ENCODE measurements at places on chromosomes 7 and 10.

- no peak for DNase-seq
These were observed 103.4 kb downstream of the GRID1 start for GRCh38 chr10:86263209-86263608.

DNA sequence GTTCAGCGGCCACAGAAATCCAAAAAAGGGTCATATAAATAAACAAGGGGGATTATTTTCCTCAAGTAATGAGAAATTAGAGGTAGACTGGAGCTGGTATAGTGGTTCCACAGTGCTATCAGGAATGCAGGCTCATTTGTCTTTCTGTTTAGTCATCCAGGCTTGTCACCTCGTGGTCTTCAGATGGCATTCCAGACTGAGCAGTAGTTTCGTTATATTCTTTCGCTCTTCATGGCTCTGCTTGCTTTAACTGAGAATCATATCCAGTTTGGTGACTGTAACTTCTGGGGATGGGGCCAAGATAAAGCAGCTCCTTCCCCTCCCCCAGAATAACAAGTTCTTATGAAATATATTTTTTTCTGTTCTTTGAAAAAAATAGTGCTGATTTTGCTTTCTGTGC lies 9.5 kb downstream of the ANKIB1 start:
- no peak for DNase-seq

DNA sequence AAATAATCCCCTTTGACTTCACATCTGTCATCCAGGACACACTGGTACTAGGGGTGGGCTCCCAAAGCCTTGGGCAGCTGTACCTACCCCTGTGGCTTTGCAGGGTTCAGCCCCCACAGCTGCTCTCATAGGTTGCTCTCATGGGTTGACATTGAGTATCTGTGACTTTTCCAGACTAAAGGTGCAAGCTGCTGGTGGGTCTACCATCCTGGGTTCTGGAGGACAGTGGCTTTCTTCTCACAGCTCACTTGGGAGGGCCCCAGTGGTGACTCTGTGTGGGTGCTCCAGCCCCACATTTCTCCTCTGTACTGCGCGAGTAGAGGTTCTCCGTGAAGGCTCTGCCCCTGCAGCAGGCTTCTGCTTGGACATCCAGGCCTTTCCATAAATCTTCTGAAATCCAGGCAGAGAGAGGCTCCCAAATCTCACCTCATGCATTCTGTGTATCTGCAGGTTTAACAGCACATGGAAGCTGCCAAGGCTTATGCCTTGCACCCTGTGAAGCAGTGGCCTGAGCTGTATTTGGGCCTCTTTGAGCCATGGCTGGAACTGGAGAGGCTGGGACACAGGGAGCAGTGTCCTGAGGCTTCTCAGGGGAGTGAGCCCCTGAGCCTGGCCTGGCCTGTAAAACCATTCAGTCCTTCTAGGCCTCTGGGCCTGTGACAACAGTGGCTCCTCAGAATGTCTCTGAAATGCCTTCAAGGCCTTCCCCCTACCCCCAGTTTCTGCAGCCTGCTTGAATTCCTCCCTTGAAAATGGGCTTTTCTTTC lies 52.2 kb downstream of the TRIM24 start:
- DNase-seq = no peak

- no peak for DNase-seq
These were observed 23.7 kb downstream of the NKX6-2 start for GRCh38 chr10:132762267-132762666.

DNA sequence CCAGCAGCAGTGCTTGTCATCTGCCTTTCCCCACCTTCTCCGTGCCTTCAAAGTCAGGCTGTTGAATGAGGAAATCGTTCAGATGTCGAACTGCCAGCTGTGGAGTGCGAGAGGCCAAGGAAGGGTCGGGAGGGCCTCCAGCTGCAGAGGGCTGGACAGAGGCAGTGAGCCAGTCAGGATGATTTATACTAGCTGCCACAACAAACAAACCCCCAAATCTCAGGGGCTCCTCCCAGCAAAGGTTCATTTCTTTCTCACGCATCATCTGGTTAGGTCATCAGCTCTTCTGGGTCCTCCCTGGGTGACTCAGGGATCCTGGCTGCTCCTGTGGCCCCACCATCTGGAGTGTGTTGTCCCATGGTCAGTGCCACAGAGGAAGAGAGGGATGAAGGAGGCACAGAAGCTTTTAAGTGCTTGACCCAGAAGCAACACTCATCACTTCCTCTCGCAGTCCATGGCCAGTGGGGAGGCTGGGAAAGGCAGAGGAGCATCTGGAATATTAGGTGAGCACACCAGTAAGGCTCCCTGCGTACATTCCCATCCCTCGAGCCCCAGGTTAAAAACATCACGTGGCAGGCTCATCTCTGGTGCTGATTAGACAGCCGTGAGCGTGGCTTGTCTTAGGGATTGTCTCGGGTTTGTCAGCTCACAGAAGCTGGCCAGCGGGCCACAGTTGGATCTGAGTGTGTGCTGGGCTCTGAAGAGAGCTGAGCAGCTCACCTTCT lies 140.7 kb downstream of the RGS10 start:
- DNase-seq = peak; percentile 83

GRCh38 chr7:55517191-55517633 lies 55.1 kb downstream of the VOPP1 start:
- DNase-seq = no peak

GRCh38 chr7:123522066-123522465 lies 12.3 kb downstream of the IQUB start:
- no peak for DNase-seq

GRCh38 chr10:27439101-27439500 lies 65.0 kb upstream of the RAB18 start:
- no peak for DNase-seq

DNA sequence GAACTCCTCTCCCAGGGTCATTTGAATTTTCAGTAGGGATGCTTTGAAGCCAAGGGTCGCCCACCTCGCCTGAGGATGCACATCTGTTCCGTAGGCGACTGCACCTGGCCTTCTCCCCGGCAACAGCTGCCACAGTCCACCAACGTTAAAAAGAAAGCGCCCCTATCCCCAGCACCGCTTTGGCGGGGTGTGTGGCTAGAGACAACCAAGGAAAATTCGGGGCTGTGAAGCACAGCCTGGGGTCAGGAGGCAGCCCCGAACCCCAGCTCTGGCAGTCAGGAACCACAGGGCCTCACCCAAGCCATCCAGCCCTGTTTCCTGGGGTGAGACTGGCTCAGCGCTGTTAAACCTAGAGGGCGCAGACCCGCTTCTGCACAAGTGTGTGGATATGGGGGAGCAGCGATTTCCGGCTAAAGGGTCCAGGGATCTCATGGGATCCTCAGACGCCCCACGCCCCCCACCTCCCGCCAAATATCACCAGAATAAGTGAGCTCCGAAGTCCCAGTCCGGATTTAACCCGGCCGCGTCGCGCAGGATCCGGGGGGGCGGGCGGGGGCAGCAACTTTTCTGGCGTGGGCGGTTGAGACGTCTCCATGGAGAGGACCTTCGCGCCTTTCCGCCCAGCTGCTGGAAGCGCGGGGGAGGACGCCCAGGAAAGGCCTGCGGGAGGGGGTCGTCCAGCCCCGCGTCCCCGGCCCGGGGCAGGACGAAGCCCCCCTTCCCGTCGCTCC lies 822 bp downstream of the ZC3HAV1L start:
- peak; percentile 70 for DNase-seq

- no peak for DNase-seq
These were observed 5.0 kb downstream of the NRF1 start for GRCh38 chr7:129616530-129616929.

DNA sequence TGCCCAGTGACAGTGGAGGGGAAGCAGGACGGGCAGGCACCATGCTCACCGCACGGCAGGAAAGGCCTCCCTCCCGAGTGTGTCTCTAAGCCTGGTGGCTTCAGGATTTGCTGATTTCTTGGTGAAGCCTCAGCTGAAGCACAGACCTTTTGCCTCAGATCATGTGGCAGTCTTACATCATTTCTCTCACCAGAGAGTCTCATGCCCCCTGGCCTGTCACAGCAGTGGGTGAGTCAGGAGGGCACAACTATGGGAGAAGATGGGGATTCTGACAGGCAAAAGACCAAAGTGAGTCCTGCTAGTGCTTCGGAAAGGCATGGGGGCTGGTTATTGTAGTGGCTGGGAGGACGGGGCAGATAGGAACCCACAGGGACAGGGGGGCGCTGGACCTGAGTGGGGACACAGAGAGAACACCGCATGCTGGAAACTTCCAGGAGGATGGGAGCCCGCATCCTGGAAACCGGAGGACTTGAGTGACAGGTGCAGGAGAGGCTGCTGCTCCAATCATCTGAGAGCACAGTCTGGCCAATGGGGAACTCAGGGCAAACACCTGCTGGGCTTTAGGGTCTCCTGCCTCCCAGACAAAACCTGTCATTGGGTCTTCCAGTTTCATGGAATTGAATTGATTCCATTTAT lies 166.8 kb downstream of the ADARB2 start:
- no peak for DNase-seq

GRCh38 chr10:116049158-116049973 lies 223.6 kb downstream of the GFRA1 start:
- no peak for DNase-seq

- no peak for DNase-seq
These were observed 76.5 kb downstream of the XPNPEP1 start for GRCh38 chr10:109846832-109847231.

DNA sequence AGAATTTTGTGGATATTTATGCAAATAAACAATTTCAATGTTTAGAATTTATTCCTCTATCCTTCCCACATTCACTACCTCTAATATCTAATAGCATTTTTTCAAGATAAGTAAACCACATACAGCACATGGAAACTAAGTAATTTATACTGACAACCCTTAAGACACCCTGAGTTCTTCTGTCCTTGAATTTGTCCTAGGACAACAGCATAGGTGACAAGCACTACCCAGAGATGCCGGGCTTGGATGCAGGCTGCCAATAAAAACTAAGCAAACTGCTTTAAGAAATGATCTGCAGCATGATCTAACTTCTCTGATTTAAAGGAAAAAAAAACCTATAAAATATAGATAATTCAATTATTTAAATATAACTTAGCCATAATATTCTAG lies 22.7 kb downstream of the NT5C3A start:
- no peak for DNase-seq

- DNase-seq = no peak
These were observed 89.6 kb downstream of the COBL start for GRCh38 chr7:51226916-51227535.

GRCh38 chr10:6279540-6280267 lies 77.0 kb downstream of the PFKFB3 start:
- DNase-seq = peak; percentile 54

GRCh38 chr10:31961277-31962074 lies 32.8 kb upstream of the ARHGAP12 start:
- DNase-seq = no peak

DNA sequence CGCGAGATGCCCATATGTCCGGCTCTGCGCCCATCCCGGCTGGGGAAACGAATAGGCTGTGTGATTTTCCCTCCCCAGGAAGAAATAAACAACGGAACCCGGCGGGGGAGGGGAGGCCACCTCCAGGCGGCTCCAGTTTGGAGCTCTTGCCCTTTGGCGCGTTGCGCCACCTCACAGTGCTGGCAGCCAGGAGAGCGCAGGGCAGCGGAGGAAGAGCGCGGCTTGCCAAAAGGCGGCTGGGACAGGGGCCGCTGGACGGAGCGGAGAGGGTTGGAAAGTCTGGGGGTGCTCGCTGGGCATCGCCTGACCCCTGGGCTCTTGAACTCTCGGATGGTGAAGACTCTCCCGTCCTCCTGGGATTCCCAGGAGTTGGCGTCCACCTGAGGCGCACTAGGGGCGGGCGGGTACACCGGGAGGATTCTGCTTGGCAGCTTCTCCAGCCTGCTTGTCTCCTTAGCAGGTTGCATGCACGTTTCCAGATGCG lies 5.3 kb upstream of the NEUROG3 start:
- no peak for DNase-seq

- no peak for DNase-seq
These were observed 26.8 kb upstream of the EGR2 start for GRCh38 chr10:62842983-62843382.

- DNase-seq = no peak
These were observed 30.5 kb downstream of the SHTN1 start for GRCh38 chr10:116974456-116975005.

DNA sequence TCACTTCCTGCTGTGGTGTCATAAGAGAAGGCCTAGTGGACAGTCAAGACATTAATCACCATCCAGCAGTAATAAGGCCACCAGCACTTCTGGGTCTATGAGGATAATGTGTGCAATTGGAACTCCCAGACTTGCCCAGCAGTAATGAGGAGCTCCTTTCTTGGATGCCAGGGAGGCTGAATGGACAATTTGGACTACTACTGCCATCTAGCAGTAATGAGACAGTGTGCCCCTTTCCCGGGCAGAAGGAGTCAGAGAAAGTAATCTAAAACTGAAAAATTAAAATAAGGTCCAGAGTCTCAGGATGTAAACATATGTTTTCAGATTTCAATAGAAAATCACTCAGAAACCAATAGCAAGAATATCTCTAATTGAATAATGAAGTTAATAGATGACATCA lies 400.4 kb downstream of the CDC14C start:
- DNase-seq = no peak

- peak; percentile 9 for DNase-seq
These were observed 683 bp downstream of the MACROH2A2 start for GRCh38 chr10:70053218-70053840.

DNA sequence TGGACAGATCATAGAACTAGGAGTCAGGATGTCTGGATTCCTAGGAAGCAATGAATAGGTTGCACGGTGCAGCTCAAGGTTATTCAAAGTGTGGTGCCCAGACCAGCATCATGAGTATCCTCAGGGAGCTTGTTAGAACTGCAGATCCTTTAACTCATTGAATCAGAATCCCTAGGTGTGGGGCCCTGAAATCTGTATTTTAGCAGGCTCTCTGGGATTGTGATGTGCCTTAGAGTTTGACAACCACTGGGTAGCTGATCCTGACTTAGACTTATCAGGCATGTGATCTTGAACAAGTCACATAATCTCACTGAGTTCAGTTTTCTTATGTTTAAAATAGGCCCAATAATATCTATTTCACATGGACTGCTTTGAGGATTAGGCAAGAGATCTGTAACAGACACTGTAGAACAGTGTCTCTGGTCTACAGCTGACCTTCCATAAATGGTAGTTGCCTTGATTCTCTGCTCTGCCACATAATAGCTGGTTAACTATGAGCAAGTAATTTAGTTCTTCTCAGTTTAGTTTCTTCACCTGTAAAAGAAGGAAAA lies 46.4 kb upstream of the ATRNL1 start:
- no peak for DNase-seq

- DNase-seq = no peak
These were observed 593 bp upstream of the PILRA start for GRCh38 chr7:100372694-100373093.

GRCh38 chr10:62740885-62741745 lies 63.4 kb upstream of the ADO start:
- DNase-seq = no peak

- peak; percentile 83 for DNase-seq
These were observed 19.4 kb downstream of the KCNK18 start for GRCh38 chr10:117216611-117217195.

- DNase-seq = no peak
These were observed 59.9 kb upstream of the HBP1 start for GRCh38 chr7:107108793-107109371.

- peak; percentile 68 for DNase-seq
These were observed 50.5 kb upstream of the COBL start for GRCh38 chr7:51366930-51367613.

GRCh38 chr7:23207021-23207420 lies 25.2 kb downstream of the NUP42 start:
- no peak for DNase-seq

- DNase-seq = no peak
These were observed 183.8 kb downstream of the CAMK1D start for GRCh38 chr10:12533151-12533550.

GRCh38 chr10:45440511-45441062 lies 66.6 kb downstream of the ALOX5 start:
- no peak for DNase-seq

GRCh38 chr7:154442939-154443338 lies 390.7 kb downstream of the DPP6 start:
- DNase-seq = no peak

- DNase-seq = no peak
These were observed 242.8 kb downstream of the PTPRN2 start for GRCh38 chr7:158344706-158345300.

Data from muscle of back (tissue), 13 donors.